DMS 273 treated with DMSO at 0.1 percent for 48 hours (cell line): ENCODE measurements at places on chromosomes 6 and 20.

DNA sequence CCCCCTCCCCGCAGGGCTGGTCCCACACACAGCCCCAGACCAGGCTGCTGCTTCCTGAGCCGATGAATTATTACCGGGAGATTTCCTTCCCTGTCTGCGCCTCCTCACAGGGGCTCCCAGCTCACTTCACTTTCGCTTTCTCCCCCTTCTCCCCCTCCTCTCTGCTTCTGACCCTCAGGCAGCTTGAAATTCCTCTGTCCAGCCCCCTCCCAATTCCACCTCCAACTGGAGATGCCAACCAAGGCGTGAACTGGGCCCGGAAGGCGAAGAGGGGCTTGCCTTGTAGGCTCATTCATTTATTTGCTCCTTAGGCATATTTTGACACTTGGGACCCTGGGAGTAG is 1.7 kb upstream of the TCF15 start:
- no peak for DNase-seq

DNA sequence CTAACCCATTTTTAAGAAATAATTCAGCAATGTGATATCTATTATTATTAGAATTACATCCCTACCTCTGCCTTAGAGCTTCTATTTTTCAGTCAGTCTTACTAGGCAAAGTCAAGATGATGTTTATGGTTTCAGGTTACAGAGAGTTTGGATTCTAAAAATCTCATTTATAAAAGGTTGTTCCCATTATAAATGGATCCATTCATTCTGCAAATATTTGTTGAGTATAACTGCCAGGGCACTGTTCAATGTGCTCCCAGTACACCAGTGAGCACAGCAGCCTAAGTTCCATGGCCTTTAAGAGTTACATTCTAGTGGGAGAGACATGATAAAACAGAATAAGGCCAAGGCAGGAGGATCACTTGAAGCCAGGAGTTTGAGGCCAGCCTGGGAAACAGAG is 75.9 kb upstream of the EYA4 start:
- no peak for DNase-seq

GRCh38 chr6:155066921-155067680 is 72.0 kb downstream of the TIAM2 start:
- no peak for DNase-seq

DNA sequence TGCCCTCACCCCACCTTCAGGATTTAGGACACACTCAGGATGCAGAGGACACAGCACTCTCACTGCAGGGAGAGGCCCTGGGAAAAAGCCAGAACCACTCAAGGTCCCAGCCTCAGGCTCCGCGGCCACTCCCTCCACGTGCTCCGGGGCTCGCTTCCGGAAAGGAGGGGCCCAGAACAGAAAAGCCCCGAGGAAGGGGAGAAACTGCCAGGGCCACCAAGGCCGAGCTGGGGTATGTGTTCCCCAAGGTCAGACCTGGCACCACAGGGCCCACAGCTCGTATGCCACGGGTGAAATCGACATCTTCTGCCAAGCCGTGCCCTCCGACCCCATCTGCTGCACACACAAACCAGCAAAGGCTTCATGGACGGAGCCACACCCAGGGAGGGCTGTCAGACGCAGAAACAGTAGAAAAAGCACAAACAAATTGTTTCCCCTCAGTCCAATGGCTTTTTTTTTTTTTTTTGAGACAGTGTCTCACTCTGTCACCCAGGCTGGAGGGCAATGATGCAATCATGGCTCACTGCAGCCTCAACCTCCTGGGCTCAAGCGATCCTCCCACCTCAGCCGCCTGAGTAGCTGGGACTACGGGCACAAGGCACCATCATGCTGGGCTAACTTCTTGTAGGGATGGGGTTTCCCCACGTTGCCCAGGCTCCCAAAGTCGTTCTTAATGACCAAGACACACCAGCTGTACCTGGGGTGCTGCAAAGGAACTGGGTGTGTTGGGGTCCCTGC is 33.4 kb downstream of the SLC2A4RG start:
- no peak for DNase-seq

GRCh38 chr6:36692220-36692619 is 5.4 kb upstream of the RAB44 start:
- no peak for DNase-seq
